ENCODE measurements at places on chromosomes 3 and 15. TPM values are rescaled to one million over a fixed set of nuclear protein-coding genes. Genes with fewer than 3 reads are reported as not detected.

Gene AEN
- polyA plus RNA-seq, result 4.6 TPM

GRCh38 chr3:136543385-136543784 is 208.8 kb downstream of the STAG1 start:
- no peaks in the 10 kb centered on the region for H3K36me3 ChIP-seq
- peak; percentile 57 for DNase-seq
- no peak overlapping the region for H3K4me3 ChIP-seq
- H3K27ac ChIP-seq, result no peak overlapping the region

Gene CGGBP1
- polyA plus RNA-seq, result 20.6 TPM

DNA sequence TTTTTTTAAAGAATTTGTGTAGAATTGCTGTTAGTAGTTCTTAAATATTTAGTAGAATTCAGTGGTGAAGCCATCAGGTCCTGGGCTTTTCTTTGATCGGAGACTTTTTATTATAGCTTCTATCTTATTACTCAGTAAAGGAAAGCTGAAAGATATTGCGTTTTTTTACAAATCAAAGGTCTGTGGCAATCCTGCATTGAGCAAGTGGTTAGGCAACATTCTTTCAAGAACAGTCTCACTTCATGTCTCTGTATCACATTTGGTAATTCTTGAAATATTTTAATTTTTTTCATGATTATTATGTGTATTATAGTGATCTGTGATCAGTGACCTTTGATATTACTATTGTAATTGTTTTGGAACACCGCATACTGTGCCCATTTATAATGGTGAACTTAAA is 140.8 kb downstream of the UNC13C start:
- H3K36me3 ChIP-seq, result no peaks in the 10 kb centered on the region
- no peaks in the 10 kb centered on the region for H3K27me3 ChIP-seq
- H3K27ac ChIP-seq, result no peak overlapping the region
- no peak overlapping the region for H3K4me3 ChIP-seq

DNA sequence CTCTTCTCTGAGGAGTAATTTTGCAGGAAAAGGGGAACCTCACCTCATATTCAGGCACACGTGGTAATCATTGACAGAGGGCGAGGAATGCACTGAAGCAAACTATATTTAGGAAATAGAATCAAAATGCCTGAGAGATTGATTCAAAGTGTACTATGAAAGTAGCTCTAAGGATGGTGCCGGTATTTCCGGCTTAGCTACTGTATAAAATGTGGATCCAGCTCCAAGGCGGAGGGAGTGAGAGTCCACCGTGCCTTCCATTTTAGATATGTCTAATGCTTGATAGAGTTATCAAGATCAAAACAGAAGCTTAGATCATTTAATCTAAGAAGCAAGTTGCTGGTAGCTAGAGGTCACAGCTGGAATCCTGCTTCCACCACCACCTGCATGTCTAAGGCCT is 33.0 kb downstream of the GOLIM4 start:
- DNase-seq, result no peak
- H3K36me3 ChIP-seq, result no peaks in the 10 kb centered on the region
- no peak overlapping the region for H3K27ac ChIP-seq

DNA sequence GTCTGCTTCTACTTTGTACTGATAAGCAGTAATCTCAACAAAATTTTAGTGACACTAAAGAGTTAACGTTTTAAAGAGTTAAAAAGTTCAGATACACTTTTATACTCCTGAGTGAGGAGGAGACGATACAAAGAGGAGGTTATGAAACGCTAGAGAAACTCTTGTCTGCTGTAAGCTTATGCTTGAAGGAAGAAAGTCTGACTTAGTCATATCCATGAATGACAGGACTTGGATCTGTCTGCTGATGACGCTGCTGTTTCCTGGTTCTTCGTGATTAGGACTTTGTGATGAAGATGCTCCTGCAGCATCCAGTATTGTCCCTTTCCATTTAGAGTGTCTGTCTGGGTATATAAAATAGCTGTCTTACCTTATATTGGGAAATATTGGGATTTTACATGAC is 15.8 kb downstream of the TCF12 start:
- H3K4me1 ChIP-seq, result no peaks in the 10 kb centered on the region
- no peak overlapping the region for H3K27ac ChIP-seq
- H3K36me3 ChIP-seq, result peaks cover 8% of the 10 kb centered on the region
- H3K4me3 ChIP-seq, result no peak overlapping the region
- no peak for DNase-seq
- no peaks in the 10 kb centered on the region for H3K27me3 ChIP-seq

- H3K27me3 ChIP-seq, result no peaks in the 10 kb centered on the region
- no peak overlapping the region for H3K4me3 ChIP-seq
- H3K4me1 ChIP-seq, result no peaks in the 10 kb centered on the region
- H3K36me3 ChIP-seq, result no peaks in the 10 kb centered on the region
- H3K27ac ChIP-seq, result no peak overlapping the region
Observed at GRCh38 chr3:175511219-175511785, 652.2 kb downstream of the NAALADL2 start.

GRCh38 chr3:154081305-154081704 is 39.9 kb upstream of the ARHGEF26 start:
- H3K27me3 ChIP-seq, result no peaks in the 10 kb centered on the region
- no peaks in the 10 kb centered on the region for H3K4me1 ChIP-seq
- H3K27ac ChIP-seq, result no peak overlapping the region

Gene ZNF717
- polyA plus RNA-seq, result 2.0 TPM

DNA sequence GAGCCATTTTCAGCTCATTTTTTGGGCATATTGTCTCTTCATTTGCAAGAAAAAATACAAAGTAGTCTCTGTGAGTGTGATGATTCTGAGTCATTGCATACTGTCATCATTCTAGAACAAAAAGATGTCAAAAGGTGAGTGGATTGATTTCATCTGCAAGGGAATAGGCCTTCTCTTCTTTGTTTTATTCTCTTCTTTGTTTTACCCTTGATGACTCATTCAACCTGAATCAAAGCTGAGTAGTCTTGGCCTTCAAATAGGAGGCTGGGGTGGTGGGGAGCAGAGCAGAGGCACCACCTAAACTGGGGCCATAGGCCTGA is 25.4 kb downstream of the CYP19A1 start:
- H3K4me1 ChIP-seq, result peaks cover under 1% of the 10 kb centered on the region
- H3K36me3 ChIP-seq, result no peaks in the 10 kb centered on the region
- no peak for DNase-seq
- no peaks in the 10 kb centered on the region for H3K27me3 ChIP-seq
- H3K4me3 ChIP-seq, result no peak overlapping the region
- H3K27ac ChIP-seq, result no peak overlapping the region

Gene NR1I2
- polyA plus RNA-seq, result 0.06 TPM

Gene GOLGA8T
- polyA plus RNA-seq, result not detected

Gene ITIH1
- polyA plus RNA-seq, result 4.1 TPM

DNA sequence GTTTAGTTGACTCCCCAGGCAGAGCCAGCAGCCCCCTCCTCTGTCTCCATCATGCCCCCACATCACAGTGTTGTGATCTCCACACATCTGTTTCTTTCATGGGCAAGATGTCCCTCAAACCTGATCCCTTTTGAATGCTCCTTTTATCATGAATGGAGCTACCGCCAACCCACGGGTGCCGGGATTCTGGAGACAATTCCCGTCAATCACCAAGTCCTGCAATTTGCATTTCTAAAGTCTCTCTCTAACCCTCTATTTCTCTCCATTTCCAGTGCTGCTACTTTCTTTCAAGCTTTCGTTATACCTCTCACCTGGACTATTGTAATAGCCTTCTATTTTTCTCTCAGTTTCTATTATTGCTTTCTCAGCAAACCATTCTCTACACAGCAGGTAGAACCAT is 89.7 kb upstream of the CCNL1 start:
- H3K27me3 ChIP-seq, result no peaks in the 10 kb centered on the region
- no peak overlapping the region for H3K27ac ChIP-seq
- no peaks in the 10 kb centered on the region for H3K36me3 ChIP-seq
- DNase-seq, result no peak
- H3K4me1 ChIP-seq, result no peaks in the 10 kb centered on the region

DNA sequence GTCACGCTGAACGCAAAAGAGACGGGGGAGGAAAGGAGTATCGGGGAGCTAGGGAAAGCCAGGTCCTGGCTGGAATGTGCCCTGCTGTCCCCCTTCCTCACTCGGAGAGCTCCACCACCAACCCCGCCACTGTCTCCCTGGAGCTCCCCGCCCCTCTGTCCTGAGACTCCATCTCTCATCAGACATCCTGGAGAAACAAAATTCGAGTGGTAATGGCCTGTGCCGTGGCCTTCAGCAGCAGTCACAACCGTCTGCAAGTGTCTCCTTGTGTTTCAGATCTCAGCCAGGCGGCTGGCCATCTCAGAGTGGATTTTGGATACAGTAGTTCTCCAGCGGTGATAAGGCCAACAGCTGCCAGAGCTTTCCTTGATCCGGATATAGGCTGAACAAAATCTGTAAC is 76.9 kb downstream of the OCA2 start:
- no peaks in the 10 kb centered on the region for H3K36me3 ChIP-seq
- H3K4me1 ChIP-seq, result no peaks in the 10 kb centered on the region
- H3K4me3 ChIP-seq, result no peak overlapping the region
- H3K27ac ChIP-seq, result no peak overlapping the region
- no peak for DNase-seq

Gene ACAN
- polyA plus RNA-seq, result not detected

DNA sequence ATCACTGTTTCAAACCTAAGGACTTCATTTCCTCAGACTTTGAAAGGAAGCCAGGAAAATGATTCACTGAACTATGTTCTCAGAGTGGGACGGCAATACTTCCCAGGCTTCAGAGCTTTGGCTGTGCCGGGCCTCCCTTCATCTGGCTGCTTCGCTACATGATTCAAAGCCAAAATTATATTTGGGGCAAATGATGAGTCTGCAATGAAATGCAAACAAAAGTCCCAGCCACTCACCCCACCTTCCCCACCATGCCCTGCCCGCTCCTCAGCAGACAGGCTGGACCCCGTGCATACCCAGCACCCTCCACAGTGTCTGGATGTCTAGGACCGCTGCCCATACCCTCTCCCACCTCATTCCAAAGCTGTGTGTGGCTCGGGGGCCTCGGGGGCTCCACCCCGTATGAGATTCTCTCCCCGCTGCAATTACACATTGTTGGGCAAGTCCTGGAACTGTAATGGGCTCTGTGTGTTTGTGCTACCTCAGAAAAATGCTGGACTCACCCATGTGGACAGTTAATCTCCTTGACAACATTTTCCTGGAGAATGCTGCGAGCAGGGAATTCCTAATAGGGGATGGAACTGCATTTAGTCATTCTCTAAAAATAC is 32.2 kb downstream of the ATP10A start:
- H3K27ac ChIP-seq, result no peak overlapping the region
- no peak for DNase-seq
- no peak overlapping the region for H3K4me3 ChIP-seq
- H3K27me3 ChIP-seq, result no peaks in the 10 kb centered on the region
- H3K36me3 ChIP-seq, result no peaks in the 10 kb centered on the region
- no peaks in the 10 kb centered on the region for H3K4me1 ChIP-seq

- no peaks in the 10 kb centered on the region for H3K36me3 ChIP-seq
- no peaks in the 10 kb centered on the region for H3K27me3 ChIP-seq
- DNase-seq, result no peak
- no peak overlapping the region for H3K4me3 ChIP-seq
- no peak overlapping the region for H3K27ac ChIP-seq
- H3K4me1 ChIP-seq, result no peaks in the 10 kb centered on the region
Observed at GRCh38 chr3:187833799-187834578, 88.7 kb upstream of the BCL6 start.

Gene FOXB1
- polyA plus RNA-seq, result not detected

Gene TMEM212
- polyA plus RNA-seq, result not detected

DNA sequence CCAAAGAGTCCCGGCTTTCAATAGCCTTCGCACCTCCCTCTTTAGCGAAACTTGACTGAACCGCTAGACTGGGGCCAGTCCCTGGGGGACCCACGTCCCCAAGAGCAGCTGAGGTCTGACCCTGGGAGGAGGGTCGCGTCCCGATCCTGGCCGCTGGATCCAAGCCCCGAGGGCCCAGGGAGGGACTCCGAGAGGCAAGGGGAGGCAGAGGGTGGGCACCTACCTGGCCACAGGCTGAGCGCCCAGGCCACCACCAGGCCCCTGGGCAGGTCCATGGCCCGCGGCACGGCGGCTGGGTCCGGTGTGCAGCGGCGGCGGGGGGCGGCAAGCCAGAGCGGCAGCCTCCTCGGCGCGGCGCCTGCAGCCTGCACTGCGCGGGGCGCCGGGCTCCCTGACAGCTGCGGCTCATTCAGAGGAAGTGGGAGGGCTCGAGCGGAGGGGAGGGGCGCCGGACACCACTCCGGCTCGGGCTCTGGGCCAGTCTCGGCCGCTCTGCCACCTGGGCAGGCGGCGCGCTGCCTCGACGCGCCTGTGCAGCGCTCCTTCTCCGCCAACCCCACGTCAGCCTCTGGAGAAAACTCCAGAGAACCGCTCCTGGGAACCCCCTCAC is at the start of gene ITGA11:
TSS of gene ITGA11 (minus strand) at position 372 of the 610 bp plus-strand sequence. CDS start at position 275, 97 bp downstream.
- H3K4me1 ChIP-seq, result peaks cover 8% of the 10 kb centered on the region
- no peak within 1 kb of the TSS for H3K27ac ChIP-seq
- H3K36me3 ChIP-seq, result no peaks in the 10 kb centered on the region

DNA sequence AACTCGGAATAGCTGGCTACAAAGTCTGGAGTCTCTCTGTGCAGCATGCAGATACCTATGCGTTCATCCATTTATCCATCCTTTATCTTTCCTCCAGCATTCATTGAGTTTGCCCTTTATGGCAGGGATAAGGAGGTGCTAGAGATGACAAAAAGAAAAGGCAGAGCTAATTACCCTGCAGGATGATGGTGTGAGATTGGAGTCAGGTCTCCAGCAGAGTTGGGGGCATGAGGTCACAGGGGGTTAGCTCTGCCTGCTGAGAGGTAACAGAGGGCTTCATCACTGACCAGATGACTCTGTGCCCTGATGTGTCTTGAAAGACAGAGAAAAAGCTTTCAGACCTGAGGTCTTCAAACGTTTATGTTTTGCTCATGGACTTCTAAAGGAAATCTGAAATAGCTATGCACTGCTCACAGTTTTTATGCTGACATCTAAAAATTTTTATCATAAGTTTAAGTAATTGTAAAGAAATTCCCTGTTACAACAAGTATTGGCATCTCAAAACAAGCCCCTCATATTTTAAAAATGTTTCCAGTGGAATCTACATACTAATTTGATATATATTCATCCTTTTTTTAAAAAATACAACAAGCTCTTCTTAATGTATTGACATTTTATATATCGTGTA is 132.3 kb upstream of the ANKRD28 start:
- H3K27ac ChIP-seq, result no peak overlapping the region
- H3K36me3 ChIP-seq, result no peaks in the 10 kb centered on the region
- H3K27me3 ChIP-seq, result no peaks in the 10 kb centered on the region
- DNase-seq, result no peak
- no peaks in the 10 kb centered on the region for H3K4me1 ChIP-seq

- H3K4me1 ChIP-seq, result no peaks in the 10 kb centered on the region
- H3K36me3 ChIP-seq, result no peaks in the 10 kb centered on the region
- H3K27ac ChIP-seq, result no peak overlapping the region
- DNase-seq, result no peak
Observed at GRCh38 chr3:170712336-170712735, 126.5 kb upstream of the SLC7A14 start.

DNA sequence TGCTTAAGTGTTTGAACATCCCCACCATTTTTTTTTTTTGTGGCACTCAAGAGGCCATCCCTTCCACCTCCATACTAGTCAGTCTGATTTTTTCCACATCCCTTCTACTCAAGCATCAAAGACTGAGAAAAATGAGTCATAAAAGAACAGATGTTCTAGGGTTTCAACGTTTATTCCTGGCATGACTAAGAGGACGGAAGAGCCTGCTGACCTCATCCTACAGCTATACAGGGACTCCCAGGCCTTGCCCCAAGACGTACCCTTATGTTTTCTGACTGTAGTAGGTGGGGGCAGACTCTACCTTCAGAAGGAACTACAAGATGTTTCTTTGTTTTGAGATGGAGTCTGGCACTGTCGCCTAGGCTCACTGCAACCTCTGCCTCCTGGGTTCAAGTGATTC is 3.3 kb upstream of the ITPKA start:
- DNase-seq, result peak; percentile 59
- peaks cover 30% of the 10 kb centered on the region for H3K27me3 ChIP-seq
- H3K36me3 ChIP-seq, result no peaks in the 10 kb centered on the region
- H3K4me1 ChIP-seq, result peaks cover 29% of the 10 kb centered on the region

GRCh38 chr15:101625980-101626379 is 26.2 kb downstream of the TM2D3 start:
- H3K4me1 ChIP-seq, result peaks cover 11% of the 10 kb centered on the region
- no peak overlapping the region for H3K4me3 ChIP-seq
- H3K27ac ChIP-seq, result no peak overlapping the region
- peak; percentile 33 for DNase-seq

All from CD14-positive monocyte (primary cell).